ENCODE measurements at places on chromosomes 6 and 20.

DNA sequence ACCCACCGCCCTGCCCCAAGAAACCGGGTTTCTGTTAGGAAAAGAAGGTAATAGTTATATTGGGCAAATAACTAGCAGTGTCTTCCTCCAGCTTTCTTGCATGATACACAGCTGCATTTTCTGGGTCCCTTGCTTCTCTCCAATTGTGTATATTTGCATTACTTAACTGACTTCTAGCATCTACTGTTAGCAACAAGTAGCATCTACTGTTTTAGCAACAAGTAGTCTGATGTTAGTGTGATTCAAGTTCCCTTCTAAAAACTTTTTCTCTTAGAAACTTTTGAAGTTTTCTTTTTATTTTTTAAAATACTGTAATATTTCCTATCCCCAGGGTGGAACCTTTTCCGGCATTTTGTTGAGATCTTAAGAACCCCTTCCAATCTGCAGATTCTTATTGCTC is 221.2 kb downstream of the CLIC5 start:
- no peak for DNase-seq

DNA sequence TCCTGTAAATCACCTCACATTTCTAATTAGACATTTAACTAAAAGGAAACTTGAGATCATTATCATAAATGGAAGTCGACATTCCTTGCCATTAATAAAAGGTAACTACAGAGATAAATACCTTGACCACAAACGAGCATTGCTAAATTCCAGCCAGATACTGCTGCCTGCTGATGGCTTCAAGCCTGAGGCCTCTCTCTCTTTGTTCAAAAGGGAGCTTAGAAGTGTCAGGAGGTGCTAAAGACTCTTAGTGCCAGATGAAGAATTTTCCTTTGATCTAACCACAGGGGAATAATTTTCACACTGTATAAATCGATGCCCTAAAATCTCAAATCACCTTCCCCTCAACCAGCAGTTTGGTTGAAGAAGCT is 248.2 kb upstream of the PMEPA1 start:
- DNase-seq, result no peak

DNA sequence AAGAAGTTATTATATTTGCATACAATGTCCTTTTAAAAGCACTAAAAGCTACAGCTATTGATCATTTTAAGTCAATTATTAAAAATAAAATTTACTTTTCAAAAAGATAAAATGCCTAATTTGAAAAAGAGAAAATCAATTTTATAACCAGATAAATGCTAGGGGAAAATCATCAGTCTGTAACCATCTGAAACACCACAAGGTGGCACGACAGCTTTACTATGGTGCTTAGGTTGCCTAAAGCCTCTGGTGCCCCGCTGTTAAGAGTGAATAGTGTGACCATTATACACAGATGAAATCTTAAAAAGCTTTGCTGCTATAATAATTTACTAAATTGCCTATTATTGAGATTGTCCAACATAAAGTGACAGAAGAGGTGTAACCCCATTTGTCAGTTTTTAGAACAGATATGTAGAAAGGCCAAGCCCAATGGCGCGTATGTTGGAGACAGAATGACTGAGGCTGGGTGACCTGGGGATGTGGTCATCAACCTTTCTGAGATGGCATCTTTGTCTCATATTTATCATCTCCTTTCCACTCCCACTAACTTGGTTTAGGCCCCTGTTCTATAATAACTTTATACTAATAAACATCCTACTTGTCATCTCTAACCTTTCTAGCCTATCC is 100.8 kb downstream of the MOXD1 start:
- DNase-seq, result no peak

DNA sequence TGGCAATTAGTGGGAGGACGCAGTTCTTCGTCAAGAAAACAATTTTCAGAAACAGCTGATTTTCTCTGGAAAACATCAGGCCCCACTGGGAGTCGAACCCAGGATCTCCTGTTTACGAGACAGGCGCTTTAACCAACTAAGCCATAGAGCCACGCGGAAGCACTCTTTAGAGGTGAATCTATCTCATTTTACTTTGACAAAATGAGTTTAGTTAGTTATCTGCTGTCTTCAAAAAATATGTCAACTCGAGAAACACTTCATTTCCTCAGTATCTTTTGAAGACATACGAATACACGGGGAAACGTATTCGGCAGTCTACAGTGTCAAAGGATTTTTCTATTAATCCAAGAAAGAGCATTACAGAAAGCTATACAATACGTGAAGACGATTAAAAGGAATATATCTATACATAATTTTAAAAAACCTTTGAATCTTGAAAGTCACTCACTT is 26.7 kb downstream of the GPX6 start:
- no peak for DNase-seq

GRCh38 chr6:163554032-163554431 is 139.5 kb downstream of the QKI start:
- no peak for DNase-seq

All from left renal cortex interstitium (tissue), 4 donors.